HL-60 (cell line): ENCODE measurements at places on chromosomes 11 and 22.

- peak; percentile 74 for DNase-seq
These were observed 38.7 kb upstream of the TTC36 start for GRCh38 chr11:118488480-118489109.

DNA sequence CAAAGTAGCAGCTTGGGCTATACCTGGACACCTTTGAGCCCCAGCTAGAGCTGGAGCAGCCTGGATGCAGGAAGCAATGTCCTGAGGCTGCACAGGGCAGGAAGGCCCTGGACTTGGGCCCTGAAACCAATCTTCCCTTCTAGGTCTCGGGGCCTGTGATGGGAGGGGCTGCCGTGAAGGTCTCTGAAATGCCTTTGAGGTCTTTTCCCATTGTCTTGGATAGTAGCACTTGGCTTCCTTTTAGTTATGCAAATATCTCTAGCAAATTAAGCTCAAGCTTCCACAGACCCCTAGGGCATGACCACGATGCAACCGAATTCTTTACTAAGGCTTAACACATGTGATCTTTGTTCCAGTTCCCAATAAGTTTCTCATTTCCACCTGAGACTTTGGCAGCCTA lies 40.0 kb downstream of the LINC01488 start:
- DNase-seq = no peak

- no peak for DNase-seq
These were observed 38.6 kb downstream of the GGTLC2 start for GRCh38 chr22:22682807-22683667.

GRCh38 chr11:11502263-11502861 lies 119.4 kb downstream of the GALNT18 start:
- DNase-seq = no peak

DNA sequence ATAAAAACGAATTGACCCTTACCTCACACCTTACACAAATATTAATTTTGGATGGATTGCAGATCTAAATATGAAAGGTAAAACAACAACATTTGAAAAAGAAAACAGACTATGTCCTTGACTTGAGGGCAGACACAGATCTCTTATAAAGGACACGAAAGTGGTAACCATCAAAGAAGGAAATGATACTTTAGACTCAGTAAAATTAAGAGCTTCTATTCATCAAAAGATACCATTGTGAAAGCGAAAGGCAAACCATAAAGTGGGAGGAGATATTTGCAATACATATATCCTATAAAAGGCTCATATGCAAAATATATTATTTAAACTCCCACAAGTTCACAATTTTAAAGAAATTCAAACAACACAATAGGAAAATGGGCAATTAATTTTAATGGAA lies 5.0 kb downstream of the HEPACAM start:
- no peak for DNase-seq

DNA sequence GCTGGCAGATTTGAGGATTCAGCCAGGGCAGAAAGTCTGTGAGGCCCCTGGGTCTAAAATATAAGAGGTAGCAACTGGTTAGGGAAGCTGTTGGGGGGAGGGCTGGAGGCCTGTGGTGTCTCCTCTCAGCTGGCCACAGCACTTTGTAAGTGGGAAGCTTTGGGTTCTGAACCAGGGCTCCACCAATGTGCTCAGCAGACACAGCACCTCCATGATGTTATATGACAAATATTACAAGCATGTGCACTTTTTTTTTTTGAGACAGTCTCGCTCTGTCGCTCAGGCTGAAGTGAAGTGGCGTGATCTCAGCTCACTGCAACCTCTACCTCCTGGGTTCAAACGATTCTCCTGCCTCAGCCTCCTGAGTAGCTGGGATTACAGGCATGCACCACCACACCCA lies 8.0 kb downstream of the ARHGAP1 start:
- DNase-seq = no peak

DNA sequence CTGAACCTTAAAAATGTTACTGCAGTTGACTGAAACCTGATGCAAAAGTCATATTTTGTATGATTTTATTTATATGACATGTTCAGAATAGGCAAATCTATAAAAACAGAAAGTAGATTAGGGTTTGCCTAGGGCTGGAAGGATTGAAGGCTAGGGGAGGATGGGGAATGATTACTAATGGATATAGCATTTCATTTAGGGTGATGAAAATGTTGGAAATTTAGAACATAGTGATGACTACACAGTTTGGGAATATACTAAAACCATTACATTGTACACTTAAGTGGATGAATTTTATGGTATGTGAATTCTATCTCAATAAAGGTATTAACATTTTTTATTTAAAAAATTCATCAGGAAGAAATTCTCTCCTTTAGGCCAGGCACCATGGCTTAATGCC lies 22.9 kb upstream of the PAFAH1B2 start:
- DNase-seq = no peak

DNA sequence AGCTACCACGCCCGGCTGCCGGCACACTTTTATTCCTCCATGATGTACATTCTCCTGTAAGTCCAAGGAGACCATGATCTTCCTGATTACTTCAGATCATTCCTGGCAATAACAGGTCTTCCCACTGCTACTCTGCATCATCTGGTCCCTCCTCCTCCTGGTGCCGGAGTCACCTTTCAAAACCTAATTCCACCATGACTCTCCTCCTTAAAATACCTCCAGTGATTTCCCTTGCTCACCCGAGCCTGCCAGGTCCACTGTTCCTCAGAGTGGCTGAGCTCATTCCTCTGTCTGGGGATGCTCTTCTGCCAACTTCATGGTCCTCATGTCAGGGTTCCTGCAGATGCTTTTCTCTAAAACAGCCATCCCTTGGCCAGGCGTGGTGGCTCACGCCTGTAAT lies 3.9 kb upstream of the LTBP3 start:
- DNase-seq = no peak

DNA sequence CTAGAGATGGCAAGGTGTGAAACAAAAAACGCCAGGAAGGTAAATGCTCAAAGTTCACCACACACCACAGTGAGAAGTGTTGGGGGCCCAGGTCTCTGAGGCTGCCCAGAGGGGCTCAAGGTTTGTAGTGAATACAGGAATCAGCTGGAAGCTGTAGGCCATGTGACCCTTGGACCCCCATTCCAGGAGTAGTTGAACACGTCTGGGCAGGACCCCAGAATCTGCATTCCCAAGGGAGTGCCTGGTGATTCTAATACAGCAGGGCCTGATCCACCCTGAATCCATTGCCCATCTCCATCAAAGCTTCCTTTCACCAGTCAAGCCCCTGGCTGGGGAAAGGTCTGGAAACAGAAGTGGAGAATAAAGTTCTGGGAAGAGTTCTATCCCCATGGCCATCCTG lies 70.8 kb upstream of the B3GAT1 start:
- no peak for DNase-seq

DNA sequence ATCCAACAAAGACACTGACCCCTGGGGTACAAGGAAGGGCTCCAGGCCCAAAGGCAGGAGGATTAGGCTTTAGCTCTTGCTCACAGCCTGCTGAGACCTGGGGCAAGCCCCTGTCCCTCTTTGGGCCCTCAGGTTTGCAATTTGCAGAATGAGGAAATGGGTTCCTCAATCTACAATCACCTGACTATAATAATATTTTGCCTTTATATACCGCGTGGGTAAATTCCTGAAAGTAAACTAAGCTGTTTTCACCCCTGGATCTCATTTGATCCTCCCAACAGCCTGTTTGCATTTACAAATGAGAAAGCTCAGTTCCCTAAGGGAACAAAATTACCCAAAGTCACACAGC lies 797 bp downstream of the STARD10 start:
- DNase-seq = no peak

- DNase-seq = no peak
These were observed 565.8 kb upstream of the LRRC4C start for GRCh38 chr11:42025121-42025803.

DNA sequence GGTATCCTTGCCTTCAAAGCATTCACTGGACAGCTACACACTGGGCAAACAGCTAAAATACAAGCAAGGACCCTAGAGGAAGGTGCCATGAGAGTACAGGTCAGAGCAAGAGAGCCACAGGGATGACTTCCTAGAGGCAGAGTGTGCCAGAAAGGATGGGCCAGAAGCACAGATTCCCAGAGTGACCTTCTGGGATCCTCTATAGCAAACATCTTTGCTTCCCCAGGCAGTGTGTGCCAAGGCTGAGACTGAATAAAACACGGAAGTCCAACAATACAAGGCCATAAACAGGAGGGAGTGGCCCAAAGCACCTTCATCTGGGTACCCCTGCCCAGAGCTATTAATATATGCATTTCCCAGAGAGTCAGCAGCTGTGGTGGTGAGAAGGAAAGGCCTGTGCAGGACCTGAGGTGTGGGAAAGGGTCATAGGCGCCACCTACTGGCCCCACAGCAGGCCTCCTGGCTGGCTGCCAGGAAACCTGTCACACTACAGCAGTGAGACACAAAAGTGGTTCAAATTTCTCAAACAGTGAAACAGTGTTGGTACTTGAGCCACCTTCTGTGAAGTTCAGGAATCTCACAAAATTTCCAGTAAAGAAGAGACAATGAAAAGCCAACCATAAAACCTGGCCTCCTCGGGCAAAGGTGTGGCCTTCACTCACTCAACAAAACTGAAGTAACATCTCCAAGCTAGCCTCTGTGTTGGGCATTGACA lies 20.3 kb downstream of the CLPB start:
- peak; percentile 56 for DNase-seq

DNA sequence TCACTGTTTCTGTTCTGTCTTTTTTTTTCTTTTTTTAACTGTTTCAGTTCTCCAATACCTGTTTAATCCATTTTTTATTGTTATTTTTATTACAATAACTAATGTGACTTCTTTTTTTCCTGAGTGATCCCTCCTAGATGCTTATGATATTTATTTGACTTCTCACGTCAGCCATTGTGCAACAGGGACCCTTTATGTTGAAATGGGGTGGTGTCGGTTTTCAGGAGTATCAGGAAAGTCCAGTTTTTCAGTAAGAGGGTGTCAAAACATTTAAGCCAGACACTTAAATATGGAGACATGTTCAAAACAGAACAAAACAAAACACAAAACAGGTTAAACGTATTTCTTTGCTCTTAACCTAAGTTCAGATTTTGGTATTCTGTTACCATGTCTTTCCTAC lies 418.8 kb downstream of the DYNC2H1 start:
- no peak for DNase-seq

- no peak for DNase-seq
These were observed 66.9 kb downstream of the MPPED1 start for GRCh38 chr22:43478621-43479300.

DNA sequence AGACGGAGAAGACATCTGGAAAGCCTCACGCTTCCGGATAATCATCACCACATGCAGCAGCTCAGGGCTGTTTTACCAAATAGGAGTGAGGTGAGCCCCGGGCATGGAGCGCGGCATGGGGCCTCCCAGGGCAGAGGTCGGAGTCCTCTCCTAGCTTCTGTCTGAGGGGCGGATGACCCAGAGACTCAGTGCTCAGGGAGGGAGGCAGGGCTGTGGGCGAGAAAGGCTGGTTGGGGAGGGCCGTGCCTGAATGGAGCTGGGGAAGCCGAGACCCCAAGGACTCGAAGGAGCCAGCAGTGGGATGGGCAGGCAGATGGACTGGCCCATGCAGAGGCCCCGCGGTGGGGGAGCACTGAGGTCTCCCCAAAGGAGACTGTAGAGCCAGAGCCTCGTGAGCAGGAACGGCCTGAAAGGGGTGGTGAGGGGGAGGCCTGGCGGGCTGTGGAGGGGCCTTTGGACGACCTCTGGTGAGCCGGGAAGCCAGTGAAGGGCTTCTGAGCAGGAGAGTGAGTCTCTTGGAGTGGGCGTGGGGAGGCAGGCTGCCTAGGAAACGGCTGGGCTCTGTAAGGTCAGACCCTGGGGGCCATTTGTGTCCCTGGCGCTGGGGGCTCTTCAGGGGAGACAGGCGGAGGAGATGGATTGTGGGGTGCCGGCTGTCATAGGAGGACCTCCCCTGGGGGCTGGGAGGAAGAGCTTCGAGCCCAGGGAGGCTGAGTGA lies 24.7 kb upstream of the PANX2 start:
- no peak for DNase-seq

GRCh38 chr11:111560800-111561199 lies 20.3 kb downstream of the LAYN start:
- DNase-seq = no peak

GRCh38 chr11:127247261-127247851 lies 246.8 kb upstream of the KIRREL3 start:
- DNase-seq = no peak

DNA sequence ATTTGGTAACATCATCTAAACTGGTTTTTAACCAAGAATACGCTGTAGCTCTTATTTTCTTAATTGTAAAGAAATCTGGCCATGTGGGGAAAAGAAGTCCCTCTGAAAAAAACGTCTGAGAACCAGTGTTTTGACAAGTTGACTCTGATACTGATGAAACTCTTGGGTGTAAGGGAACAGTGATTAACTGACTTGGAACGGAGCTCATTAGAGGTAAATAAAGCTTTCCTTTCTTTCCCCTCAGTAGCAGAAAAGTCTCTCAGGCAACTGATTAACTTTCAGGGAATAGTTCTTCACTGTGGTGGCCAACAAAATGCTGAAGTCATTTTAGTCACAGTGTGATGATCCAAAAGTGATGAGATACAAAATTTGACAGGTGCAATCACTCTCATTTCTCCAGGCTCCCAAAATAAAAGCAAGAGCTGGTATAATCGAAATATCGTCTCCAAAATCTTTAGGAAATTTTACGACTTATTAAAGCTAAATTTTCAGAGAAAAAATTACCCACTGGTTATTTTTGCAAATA lies 52.3 kb downstream of the SLC36A4 start:
- no peak for DNase-seq

- DNase-seq = no peak
These were observed 29.8 kb downstream of the MUC6 start for GRCh38 chr11:1006762-1007161.

DNA sequence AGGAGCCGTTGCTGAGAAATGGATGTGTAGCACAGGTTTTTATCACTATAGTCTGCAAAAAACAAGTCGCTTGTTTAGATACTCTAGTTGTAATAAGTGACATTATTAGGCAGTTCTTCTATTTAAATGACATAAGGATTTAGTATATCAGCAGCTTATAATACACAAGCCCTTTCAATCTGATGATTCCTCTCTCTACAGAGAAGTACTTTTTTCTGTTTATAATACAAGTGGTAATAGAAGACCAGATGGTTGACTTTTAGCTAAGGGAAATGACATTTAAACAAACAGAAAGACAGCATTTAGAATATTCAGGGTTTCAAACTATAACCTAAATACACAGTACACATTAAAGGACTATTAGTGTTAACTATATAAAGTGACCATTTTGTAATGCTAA lies 60.4 kb downstream of the IMMP1L start:
- DNase-seq = no peak

- DNase-seq = no peak
These were observed 26.1 kb downstream of the PTPRJ start for GRCh38 chr11:48006301-48006992.

DNA sequence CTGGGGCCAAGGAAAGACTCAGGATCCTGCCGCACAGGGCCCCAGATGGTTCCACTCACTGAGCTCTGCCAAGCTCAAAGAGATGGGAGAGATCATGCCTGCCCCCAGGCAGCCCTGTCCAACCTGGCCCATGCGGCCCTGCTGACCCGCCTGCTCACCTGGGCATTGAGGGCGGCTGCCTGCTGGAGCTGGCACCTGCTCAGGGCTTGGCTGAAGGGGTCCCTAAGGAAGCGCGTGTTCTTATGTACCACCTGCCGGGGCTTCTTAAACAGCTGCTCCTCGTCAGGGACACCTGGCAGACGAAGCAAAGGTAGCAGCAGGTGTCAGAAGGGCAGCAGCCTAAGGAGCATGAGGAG lies 5.5 kb downstream of the ESS2 start:
- DNase-seq = no peak

GRCh38 chr11:43930868-43931716 lies 11.3 kb upstream of the C11orf96 start:
- no peak for DNase-seq

GRCh38 chr11:14114269-14114668 lies 151.7 kb downstream of the SPON1 start:
- no peak for DNase-seq
